ENCODE measurements at places on chromosomes 2 and 18.
A peak's percentile ranks its signal among the peaks of the same experiment; 100 is the strongest.

DNA sequence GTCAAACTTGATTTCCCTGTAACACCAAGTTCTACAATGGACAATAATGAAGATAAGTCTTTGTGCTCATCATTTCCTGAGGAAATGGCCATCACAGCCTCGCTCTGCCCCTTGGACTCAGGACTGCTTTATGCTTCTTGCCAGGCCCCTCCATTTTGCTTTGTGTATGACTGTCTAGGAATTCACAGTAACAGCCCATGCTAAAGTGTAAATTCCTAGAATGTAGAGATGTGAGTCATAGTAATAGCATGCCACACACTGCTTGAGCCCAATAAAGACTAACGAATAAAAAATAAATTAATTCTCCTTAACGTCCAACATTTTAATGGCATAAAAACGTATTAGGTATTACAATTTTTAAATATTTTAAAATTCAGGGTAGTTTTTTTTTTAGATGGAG lies 226.5 kb downstream of the PID1 start:
- DNase-seq: no peak

GRCh38 chr18:43278355-43278754 lies 1.1 kb upstream of the SYT4 start:
- no peak for DNase-seq

- no peak for DNase-seq
These were observed 525.0 kb downstream of the SLC4A3 start for GRCh38 chr2:220152281-220152935.

DNA sequence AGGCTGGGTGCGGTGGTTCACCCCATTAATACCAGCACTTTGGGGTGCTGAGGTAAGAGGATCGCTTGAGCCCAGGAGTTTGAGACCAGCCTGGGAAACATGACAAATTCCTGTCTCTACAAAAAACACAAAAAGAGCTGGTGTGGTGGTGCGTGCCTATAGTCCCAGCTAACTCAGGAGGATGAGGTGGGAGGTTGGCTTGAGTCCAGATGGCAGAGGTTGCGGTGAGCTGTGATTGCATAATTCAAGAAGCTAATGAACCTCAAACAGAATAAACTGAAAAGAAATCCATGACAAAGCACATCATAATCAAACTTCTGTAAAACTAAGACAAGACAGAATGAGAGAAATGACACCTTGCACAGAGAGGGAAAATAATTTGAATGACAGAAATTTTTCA lies 54.8 kb downstream of the SEMA4F start:
- DNase-seq: no peak

DNA sequence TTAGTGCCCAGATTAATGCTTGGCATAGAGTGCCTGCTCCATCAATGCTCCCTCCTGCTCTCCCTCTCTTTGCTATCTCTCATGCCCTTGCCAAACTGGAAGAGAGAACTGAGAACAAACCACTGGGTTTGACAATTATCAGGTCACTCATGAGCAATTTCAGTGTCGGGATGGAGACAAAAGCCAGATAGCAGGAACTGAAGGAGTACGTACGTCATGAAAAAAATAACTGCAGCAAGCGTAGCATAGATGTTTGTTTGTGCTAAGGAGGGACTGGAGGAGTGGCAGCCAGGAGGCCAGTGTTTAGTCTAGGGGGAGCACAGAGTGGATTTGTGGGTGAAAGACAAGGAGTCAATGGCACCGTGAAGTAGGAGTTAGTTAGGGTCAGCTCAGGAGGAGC lies 113.3 kb downstream of the POLE4 start:
- DNase-seq: no peak

- DNase-seq: no peak
These were observed 21.5 kb downstream of the B3GNT2 start for GRCh38 chr2:62217421-62217820.

DNA sequence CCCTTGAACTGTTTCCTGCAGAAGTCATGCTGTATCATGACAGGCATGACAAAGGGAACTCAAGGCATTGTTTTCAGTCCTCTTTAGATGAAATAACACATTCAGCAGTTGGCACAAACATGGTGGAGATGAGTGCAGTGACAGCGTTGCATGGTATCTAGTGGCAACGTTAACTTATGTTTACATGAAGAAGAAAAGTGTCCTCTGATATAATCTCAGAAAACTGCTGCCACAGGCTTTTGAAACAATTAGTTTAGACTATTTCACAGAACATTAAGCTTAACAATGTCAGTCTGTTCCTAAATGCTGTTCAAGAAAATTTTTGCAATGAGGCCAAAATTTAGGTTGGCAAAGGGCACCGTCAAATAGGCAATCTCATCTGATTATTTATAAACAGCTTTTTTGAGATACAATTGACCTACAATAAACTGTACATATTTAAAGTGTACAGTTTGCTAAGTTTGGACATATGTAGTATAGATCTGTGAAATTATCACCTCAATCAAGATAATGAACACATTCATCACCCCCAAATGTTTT lies 64.7 kb downstream of the LYPD6B start:
- DNase-seq: no peak

GRCh38 chr2:173235947-173236803 lies 118.5 kb upstream of the CDCA7 start:
- DNase-seq: no peak

GRCh38 chr2:144358374-144358964 lies 161.4 kb downstream of the ZEB2 start:
- DNase-seq: no peak

DNA sequence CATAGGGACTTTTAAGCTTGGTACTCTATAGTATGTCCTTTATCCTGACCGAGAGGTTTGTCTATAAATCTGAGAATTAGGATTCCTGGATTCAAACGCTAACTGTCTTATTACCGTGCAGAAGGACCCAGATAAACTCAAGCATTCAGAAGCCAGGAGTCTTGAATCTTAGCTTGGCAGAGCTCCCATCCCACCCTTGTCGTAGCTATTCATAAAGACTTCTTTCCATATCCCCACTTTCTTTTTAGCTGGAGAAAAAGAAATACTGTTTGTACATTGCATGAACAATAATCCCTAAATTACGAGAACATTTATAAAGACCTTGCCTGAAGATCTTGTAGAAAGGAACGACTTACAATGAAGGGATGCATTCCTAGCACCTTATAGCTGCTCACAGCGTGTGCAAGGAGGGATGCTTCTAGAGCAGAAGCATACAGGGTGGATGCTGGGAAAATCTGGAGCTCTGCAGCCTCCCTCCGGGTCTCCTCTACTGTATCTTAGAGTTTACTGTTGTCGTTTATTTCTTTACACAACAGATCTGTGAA lies 13.6 kb downstream of the EFR3B start:
- DNase-seq: no peak

DNA sequence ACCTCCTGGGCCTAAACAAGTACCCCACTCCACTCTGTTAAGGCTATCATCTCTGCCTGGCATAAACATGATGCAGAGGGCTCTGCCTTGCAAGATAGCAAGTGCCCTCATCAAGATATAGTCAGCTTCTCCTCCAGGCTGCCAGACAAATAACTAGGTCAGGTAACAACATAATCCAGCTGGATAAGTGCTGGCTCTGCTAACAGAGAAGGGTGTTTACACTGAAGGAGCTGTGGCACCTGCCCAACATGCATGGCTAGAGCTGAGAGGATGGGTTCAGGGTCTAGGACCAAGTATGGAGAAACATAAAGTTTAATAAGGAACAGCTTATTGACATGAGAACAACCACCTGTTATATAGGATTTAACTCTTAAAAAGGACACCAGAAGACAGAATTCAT lies 42.8 kb downstream of the DLGAP1 start:
- DNase-seq: no peak

DNA sequence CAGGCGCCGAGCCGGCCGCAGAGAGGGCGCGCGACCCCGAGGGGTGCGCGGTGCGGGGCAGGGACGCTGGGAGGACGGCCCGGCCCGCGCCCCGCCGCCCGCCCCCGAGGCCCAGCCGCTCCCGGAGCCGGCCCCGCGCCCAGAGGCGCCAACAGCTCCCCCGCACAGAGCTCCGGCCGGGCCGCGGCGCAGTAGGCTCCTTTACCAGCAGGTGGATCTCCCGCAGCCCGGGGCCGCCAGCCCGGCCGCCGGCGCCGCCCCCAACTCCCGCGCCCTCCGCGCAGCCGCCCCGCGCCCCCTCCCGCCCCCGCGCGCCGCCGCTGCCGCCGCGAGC lies 258 bp downstream of the MGAT4A start:
- peak; percentile 24 for DNase-seq

DNA sequence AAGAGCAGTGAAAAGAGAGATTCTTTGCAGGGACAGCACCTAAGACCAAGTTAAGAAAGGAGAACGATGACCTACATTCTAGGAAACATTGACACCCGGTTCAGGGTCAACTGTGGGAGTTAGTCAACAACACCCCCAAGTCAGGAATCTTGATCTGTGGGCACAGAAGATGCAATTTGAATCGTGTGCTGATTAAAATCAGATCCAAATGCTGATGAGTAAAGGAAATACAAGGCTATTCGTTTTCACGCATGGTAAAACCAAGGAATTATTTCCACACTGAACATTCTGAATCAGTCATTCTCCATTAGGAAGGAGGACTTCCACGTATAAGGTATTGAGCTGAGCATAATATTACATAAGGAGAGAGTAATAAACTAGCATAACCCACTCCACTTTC lies 124.2 kb downstream of the COPS8 start:
- DNase-seq: no peak

DNA sequence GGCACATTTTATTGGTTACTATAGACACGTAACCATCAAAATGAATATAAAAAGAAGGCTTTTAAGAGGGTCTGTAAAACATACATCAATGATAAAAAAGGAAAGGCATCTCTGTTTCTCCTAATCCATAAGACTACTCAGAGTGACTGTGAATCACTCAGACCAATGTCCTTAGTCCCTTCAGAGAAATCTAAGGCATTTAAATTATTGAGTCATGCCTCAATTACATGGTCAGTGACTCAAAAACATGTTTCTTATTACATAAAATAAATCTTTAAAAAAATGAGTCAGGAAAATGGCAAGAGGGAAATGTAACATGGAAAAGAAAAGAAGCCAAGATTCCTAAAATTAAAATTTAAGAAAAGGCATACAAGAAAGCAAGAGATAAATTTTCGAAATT lies 146.6 kb downstream of the ERBB4 start:
- DNase-seq: no peak
